ENCODE measurements at places on chromosomes 11 and 22. TPM values are rescaled to one million over a fixed set of nuclear protein-coding genes. Genes with fewer than 3 reads are reported as not detected.

GRCh38 chr22:42273855-42274451, 3.5 kb upstream of the TCF20 start:
- DNase-seq: no peak
- no peak overlapping the region for H3K4me3 ChIP-seq
- H3K27me3 ChIP-seq: no peaks in the 10 kb centered on the region
- no peak overlapping the region for H3K27ac ChIP-seq
- no peaks in the 10 kb centered on the region for H3K36me3 ChIP-seq
- H3K4me1 ChIP-seq: peaks cover 18% of the 10 kb centered on the region

GRCh38 chr11:73518195-73518594, 79.7 kb downstream of the FAM168A start:
- no peaks in the 10 kb centered on the region for H3K27me3 ChIP-seq
- DNase-seq: no peak
- H3K27ac ChIP-seq: no peak overlapping the region
- H3K4me1 ChIP-seq: peaks cover 17% of the 10 kb centered on the region
- no peak overlapping the region for H3K4me3 ChIP-seq

DNA sequence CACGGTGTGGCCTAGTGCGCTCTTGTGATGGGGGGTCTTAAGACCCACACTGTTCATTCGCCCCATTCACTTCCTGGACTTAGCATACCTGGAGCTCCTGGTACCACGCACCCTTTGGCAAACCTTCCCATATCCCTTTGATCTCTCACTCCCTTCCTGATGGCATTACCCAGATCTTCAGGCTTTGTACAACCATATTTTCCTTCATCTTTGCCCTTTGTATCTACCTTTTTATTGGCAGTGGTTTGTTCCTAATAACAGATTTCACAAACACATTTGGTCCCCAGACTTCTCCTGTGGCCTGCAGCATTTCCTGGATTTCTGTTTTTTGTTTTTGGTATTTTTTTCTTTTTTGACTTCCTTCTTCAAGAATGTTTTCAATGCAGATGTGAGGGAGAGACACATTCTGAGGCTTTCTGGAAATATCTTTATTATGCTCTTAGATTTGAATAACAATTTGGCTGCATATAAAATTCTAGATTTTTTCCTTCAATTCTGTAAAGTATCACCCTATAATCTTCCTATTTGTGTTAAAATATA, 16.1 kb upstream of the IFITM3 start:
- H3K27me3 ChIP-seq: no peaks in the 10 kb centered on the region
- H3K27ac ChIP-seq: no peak overlapping the region
- H3K36me3 ChIP-seq: no peaks in the 10 kb centered on the region
- DNase-seq: no peak
- H3K4me1 ChIP-seq: peaks cover 3% of the 10 kb centered on the region
- H3K4me3 ChIP-seq: no peak overlapping the region

- H3K4me3 ChIP-seq: no peak overlapping the region
- no peak for DNase-seq
- H3K27me3 ChIP-seq: no peaks in the 10 kb centered on the region
- H3K4me1 ChIP-seq: peaks cover 3% of the 10 kb centered on the region
- no peaks in the 10 kb centered on the region for H3K36me3 ChIP-seq
- H3K27ac ChIP-seq: no peak overlapping the region
Measured at GRCh38 chr11:76179147-76179546, 27.2 kb downstream of the WNT11 start.

GRCh38 chr11:8288824-8289491, 25.3 kb upstream of the LMO1 start:
- H3K27me3 ChIP-seq: peaks cover 1% of the 10 kb centered on the region
- no peak overlapping the region for H3K4me3 ChIP-seq
- no peaks in the 10 kb centered on the region for H3K4me1 ChIP-seq
- no peaks in the 10 kb centered on the region for H3K36me3 ChIP-seq
- DNase-seq: no peak

DNA sequence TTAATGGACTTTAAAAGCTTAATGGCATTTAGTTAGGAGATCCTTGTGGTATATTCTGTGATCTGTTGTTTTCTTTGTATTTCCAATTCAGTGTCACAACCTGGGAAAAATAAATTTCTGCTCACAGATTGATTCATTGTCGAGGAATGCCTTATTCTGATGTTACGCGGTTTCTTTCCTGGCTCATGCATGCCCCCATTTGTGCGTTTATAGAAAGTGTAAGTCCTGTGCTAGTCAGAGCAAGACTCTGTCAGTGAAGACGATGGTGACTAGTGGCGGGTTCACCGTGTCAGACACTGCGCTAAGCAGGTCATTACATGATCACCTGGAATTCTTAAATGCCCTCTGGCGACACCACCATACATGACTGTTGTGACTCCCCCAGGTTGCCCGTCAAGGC, 169.4 kb downstream of the TBC1D22A start:
- H3K27me3 ChIP-seq: no peaks in the 10 kb centered on the region
- no peak for DNase-seq
- H3K27ac ChIP-seq: no peak overlapping the region
- H3K36me3 ChIP-seq: peaks cover 31% of the 10 kb centered on the region
- H3K4me3 ChIP-seq: no peak overlapping the region

GRCh38 chr11:876545-876944, 33.9 kb downstream of the TSPAN4 start:
- H3K4me3 ChIP-seq: no peak overlapping the region
- no peaks in the 10 kb centered on the region for H3K27me3 ChIP-seq
- DNase-seq: no peak
- no peak overlapping the region for H3K27ac ChIP-seq

DNA sequence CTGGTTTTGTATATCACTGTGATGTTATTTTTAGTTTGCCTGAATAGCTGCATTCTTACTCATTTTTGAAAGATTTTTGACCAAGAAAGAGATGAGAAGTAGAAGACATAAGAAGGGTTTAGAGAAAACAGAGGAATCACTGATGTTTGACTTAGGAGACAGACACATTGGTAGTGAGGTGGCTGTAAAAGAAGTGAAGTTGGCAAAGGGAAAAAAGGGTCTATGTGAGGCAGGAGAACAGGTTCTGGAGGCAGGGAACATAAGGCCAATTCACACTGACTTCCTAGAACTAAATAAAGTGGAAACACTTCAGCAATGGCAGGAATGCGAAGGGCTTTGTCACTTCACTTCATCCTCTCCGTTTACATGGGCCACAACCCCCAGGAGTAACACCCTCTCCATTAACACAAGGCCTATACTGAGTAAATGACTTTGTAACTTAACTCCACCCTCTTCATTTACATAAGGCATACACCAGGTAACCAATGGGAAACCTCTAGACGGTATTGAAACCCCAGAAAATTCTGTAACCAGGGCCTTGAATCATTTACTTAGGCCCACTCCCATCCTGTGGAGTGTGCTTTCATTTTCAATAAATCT, 36.5 kb downstream of the CTSC start:
- H3K4me1 ChIP-seq: peaks cover 48% of the 10 kb centered on the region
- peaks cover 33% of the 10 kb centered on the region for H3K36me3 ChIP-seq
- peak overlapping the region; percentile 83 for H3K27ac ChIP-seq
- no peaks in the 10 kb centered on the region for H3K27me3 ChIP-seq

Gene TREH
- not detected for total RNA-seq

Gene ANO5
- total RNA-seq: 6.1 TPM

Gene SLC15A3
- 102 TPM for total RNA-seq

Gene ABCC8
- not detected for total RNA-seq

Gene APOL4
- total RNA-seq: 0.13 TPM

All from GM12878 (cell line).